ENCODE measurements at places on chromosomes 11 and 22.

DNA sequence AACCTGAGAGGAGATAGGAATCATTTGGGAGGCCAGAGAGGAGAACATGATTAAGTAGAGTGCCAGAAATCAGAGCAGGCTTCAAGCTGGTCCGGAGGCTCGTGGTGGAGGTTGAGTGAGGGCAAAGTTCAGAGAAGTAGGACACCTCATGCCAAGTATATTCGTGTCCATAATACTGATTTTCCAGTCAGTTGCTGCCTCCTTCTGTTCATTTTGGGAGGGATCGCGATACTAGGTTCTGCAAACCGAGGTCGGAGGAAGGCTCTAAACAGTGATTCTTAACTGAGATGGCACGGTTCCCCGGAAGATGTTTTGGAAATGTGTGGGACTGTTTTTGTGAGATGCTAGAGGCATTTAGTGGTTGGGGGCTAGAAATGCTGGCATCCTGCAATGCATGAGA, 13.6 kb upstream of the CD3E start:
- DNase-seq = peak; percentile 69

GRCh38 chr11:109298865-109299264, 123.1 kb upstream of the C11orf87 start:
- no peak for DNase-seq

DNA sequence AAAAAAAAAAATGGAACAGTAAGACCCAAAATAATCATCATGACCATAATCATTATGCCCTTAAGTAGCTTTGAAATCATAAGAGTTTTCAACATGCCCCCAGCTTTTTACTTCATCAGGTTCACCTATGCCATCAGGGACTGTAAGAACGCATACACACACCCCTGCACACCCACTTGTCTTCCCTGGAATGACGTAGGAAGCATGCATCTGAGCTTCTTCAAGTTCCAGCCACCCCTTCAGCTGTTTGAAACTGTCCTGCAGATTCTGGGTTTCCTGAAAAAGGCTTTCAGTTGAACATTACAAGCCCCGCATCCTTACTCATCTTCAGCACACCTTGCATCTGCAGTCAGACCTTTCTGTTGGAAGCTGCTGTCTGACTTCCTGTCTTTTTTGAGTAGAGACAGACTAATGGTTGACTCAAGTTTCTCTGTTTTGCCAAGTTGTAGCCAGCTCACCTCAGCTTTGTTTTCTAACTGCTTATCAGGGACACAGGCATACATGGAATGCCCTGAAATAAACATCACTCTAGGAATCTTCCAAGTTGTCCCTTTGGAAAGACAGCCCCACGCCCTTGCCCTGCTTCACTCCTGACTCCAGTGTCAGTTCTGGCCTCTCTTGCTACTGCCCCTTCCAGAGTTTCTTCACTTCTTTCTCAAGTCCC, 37.0 kb downstream of the ARHGAP1 start:
- DNase-seq = no peak

GRCh38 chr22:27507111-27507611, 294.4 kb downstream of the MN1 start:
- no peak for DNase-seq

DNA sequence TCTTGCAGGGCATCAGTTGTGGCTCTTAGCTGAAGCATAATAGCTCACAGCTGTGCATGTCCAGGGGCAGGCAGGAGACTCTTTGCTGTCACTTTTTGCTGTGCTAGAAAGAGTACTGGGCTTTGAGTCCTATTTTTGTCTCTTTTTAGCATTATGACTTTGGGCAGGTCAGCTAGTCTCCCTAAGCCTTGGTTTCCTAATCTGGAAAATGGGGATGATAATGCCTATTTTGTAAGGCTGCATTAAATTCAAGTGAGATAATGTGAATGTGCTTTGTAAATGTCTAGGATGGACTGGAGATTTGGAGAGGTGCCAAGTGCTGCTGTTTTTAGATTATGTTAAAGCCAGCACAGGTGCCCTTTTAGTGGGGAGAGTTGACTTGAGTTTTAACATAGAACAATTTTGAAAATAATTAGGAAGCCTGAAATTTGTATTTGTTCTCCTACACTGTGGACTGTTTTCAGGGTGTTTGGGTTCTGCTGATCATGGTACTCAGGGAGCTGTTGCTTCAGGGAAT, 19.1 kb downstream of the CABIN1 start:
- no peak for DNase-seq

DNA sequence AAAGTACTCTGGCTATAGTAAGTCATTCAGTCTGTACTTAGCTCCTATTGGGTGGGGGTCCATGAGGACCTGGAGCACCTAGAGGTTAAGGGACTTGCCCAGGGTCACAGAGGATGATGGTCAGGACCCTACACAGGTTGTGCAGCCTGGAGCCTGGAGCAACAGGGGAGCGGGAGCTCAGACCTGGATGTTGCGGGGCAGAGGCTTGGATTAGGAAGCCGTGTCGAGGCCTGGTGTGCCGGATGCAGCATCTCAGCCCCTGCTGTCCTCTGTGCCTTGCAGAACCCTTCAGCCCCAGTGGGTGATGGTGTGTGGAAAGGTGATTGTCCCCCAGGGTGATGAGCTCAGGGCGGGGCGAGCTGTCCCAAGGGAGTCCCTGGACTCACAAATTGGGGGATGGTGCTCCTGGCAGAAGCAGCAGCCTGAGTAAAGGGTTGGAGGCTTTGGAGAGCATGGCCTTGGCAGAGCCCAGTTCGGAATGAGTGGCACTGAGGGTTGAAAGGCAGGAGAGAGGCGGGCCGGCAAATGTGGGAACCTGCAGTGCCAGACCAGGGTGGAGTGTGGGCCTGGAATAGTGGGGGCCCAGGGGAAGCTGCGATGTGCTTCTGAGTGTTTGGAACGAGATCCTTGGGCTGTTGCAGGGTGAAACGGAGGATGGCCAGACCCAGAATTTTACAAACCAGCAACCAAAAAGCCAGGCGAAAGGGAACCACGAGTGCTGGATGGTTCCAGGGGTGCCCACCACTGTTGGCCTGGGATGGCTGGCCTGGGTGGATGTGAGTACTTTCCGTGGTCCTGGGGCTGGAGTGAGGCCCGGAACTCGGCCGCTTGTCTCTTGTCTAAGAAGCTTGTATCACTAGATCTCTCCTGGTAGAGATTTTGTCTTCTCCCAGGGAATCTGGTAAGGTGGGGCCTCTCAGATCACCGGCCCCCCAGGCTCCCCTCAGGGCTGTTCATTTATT, 2.9 kb downstream of the TPCN2 start:
- no peak for DNase-seq

- DNase-seq = no peak
Measured at GRCh38 chr11:58526721-58527120, 18.8 kb upstream of the OR5B21 start.

GRCh38 chr11:106495046-106495445, 417.6 kb downstream of the AASDHPPT start:
- DNase-seq = no peak

- no peak for DNase-seq
Measured at GRCh38 chr11:66176650-66177049, 91.8 kb upstream of the RAB1B start.

- no peak for DNase-seq
Measured at GRCh38 chr11:59901306-59901705, 22.7 kb downstream of the OOSP3 start.

GRCh38 chr11:3659595-3660515, 11.3 kb downstream of the CHRNA10 start:
- DNase-seq = no peak

DNA sequence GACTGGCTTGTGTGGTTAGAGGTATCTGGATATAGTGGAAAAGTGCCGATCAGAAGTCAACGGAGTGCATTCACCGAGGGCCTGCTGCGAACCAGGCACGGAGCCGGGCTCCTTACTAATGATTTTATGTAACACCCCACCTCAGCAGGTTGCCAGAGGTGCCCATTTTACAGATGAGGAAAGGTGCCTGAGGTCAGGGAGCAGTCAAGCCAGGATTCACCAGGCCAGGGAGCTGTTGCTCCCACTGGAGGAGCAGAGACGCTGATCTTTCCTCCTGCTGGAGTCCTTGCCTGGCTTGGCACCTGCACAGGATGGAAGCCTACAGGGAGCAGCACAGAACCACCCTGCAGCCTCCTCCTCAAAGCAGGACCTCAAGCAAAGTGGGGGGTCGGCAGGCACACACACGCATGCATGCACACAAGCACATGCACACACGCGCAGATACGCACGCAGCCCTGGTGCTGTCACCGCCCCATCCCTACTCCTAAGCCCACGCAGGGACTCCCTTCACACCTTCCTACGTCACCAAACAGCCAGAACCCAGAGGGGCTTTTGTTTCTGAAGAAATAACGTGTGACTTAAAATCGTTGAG, 16.2 kb downstream of the RSPH14 start:
- no peak for DNase-seq

- DNase-seq = peak; percentile 50
Measured at GRCh38 chr22:38353142-38353629, 36.0 kb upstream of the CSNK1E start.

- peak; percentile 76 for DNase-seq
Measured at GRCh38 chr11:102341844-102342318, 5.1 kb upstream of the BIRC2 start.

- DNase-seq = peak; percentile 31
Measured at GRCh38 chr22:19598054-19598855, 74.0 kb upstream of the CLDN5 start.

GRCh38 chr11:96084610-96085318, 160.9 kb upstream of the MTMR2 start:
- no peak for DNase-seq

DNA sequence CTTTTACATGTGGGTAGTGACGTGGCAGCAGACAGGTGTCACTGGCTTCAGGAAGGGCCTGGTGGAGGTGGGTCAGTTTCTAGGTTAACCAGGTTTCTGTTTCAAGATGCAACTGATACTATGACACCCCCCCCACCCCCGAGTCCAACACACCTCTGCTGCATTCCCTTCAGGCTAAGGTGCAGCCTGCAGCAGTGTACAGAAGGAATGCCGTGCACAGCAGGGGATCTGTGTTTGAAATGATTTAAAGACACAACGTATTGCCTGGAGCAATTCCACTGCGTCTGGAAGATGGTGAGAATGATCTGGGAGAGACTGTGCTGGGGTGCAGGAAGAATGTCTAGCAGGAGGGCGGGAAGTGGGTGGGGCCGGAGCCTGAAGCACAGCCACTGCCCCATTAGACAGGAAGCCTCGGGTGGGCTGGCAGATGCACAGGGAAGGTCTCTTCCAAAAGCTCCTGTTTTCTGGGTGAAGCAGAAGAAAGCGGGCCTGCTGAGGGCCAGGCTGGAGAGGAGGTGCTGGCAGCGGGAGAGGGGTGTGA, 11.9 kb upstream of the TESMIN start:
- no peak for DNase-seq

DNA sequence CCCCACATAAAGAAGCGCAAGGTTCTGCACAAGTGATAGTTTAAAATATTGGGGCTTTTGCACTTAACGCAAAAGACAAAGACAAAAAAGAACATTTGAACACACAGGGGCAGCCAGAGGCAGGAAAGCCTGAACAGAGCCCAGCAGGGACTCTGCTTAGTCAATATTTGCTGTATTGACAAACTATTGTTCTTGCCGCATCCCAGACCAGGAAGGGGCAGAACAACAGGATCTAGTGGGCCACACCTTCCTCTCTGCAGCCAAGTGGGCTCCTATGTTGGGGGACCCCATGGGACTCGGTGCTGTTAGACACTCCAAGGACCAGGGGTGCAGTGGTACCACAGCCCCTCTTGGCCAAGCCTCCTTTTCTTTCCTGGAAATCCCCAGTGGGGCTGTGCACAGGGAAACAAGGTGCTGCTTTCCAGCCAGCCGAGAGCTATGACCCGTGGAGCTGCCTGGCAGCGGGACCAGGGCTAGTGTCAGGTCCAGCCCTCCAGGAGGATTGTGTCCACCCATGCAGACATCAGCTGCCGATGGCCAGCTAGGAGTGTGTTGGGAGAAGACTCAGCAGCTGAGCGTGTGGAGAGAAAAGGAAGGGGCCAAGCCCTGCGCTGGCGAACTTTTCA, 43.3 kb upstream of the ANO1 start:
- DNase-seq = no peak

All from CD4-positive, alpha-beta T cell treated with Interleukin-6 at 100 ng/mL for 8 hours (primary cell).